ENCODE measurements at places on chromosomes 13 and 19.
A peak's percentile ranks its signal among the peaks of the same experiment; 100 is the strongest.

DNA sequence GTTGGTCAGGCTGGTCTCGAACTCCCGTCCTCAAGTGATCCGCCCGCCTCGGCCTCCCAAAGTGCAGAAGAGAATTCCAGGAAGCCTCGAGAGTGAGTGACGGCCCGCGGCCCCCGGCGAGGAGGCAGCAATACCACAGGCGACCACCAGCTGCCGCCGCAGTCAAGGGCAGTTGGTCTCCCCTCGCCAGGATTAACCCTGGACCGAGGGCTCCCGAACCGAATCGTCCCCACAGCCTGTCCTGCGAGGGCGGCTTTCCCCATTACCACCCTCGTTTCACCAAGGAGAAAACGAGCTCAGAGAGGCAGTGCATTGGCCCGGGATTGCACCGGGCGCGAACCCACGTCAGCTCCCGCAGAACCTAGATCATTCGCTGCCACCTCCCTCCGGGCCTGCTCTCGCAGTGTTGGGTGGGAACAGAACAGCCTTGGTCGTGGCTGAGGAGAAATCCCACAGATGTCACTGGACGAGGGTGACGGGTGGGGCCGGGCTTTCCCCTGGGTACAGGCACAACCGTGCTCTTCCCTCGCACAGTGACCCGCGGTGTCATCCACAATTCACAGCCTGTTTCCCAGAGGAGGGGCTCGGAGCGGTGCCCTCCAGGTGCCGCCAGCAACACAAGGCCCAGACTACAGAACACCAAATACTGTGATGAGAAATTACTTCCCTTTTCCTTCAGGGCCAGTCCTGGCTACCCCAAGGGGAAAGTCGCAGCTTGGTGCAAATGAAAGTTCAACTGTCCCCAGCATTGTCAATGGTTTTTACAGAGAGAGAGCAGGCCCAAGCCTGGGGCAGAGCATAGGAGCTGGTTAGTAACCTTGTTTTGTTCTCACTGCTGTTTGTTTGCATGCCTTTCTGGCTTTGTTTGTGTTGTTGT is 24.8 kb downstream of the C2CD4C start:
- no peak for DNase-seq

DNA sequence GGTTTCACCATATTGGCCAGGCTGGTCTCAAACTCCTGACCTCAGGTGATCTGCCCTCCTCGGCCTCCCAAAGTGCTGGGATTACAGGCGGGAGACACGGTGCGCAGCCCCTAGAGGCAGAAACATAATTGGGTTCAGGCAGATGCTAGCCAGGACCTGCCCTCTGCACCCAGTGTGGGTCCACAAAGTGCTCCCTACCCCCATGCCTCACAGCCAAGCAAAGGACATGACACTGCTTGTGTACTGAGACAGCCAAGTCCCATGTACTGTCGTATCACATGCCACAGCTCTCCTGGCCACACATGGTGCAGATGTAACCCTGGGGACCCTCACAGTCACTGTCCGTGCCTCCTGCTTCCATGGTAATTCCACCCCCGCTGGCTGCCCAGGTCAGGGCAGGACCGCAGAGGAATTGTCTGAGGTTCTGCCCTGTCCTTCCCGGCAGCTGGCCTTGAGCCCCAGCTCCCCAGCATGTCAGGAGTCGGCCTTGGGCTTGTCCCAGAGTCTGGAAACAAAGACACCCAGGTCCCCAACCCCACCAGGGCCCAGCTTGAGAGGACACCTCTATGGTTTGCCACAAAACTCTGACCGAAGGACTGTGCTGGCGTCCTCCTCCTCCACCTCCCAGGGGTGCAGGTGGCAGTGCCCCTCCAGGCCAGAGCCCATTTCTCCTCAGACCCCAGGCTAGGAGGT is 7.6 kb downstream of the PRR36 start:
- no peak for DNase-seq

- no peak for DNase-seq
Observed at GRCh38 chr19:33298146-33298911, 4.0 kb downstream of the CEBPA start.

DNA sequence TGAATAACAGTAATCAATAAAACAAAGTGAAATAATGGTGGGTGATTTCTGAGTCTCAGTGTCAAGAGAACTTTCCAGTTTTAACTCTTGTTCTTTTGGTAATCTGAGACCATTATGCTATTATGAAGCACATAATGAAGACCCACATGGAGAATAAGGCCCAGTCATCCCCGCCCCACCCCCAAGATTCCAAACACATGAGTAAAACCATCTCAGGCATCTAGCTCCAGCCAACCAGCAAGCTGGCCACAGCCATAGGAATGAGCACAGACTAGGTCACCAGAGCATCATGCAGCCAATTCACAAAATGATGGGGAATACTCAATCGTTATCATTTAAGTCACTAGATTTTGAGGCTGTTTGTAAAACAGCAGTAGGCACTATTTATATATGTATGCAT is 1769.0 kb upstream of the PCDH20 start:
- DNase-seq = no peak

GRCh38 chr19:34287662-34288140 is 33.3 kb downstream of the GARRE1 start:
- no peak for DNase-seq

- no peak for DNase-seq
Observed at GRCh38 chr13:49567491-49567890, 17.9 kb downstream of the RCBTB1 start.

DNA sequence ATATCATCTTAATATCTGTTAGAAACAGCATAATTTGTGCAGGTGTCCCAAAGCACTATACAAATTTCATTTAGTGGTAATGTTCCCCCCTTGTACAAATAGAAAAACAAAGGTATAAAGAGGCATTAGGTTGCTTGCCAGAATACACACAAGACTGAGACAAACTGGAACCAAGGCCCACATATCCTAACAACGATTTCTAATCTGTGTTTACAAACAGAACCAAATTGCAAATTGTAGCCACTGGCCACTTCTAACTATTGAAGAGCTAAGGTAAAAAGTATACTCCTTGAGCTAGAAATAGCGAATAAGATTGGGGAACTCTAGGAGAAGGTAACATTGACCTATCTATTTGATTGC is 526.1 kb downstream of the KLF12 start:
- no peak for DNase-seq

GRCh38 chr13:75217949-75218348 is 264.0 kb downstream of the TBC1D4 start:
- DNase-seq = no peak

- DNase-seq = no peak
Observed at GRCh38 chr13:44318161-44318560, 55.5 kb upstream of the SERP2 start.

- DNase-seq = no peak
Observed at GRCh38 chr13:77429320-77430142, 102.6 kb upstream of the MYCBP2 start.

GRCh38 chr13:91169321-91170050 is 178.0 kb upstream of the MIR17HG start:
- no peak for DNase-seq

GRCh38 chr13:62357887-62358645 is 942.4 kb upstream of the PCDH20 start:
- DNase-seq = no peak

DNA sequence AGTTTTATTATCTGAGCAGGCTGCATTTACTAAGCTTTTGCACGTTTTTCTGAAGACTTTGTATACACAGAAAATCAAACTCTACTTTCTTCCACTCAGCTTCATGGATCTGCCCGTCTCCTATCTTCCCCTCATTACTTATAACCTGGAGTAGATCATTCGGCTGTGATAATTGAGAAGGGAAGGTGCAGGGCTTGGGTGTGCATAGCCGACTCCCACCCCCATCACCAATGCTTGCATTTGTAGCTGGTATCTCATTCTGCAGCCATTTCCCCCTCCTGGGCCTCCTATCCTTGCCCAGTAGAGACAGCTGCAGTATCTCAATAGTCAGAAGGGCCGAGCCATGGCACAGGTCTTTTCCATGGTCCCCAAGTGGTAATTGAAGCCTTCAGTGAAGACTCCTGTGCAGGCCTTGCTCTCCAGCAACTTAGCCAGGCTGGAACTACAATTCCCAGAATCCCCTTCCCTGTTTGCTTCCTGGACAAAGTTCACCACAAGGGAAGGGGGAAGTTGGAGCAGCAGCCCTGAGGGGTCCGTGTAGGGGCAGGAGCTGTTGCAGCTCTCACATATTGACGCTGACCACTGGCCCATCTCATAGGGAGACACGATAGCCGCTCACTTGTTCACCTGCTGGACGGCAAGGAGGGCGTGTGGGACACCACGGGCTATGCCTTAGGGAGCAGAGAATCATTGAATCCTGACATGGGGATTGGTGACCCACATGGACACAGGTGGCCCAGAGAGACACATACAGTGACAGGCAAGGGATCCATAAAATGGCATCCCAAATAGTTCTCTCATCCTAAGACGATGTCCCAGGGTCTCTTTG is 2.1 kb upstream of the SIGLEC8 start:
- no peak for DNase-seq

DNA sequence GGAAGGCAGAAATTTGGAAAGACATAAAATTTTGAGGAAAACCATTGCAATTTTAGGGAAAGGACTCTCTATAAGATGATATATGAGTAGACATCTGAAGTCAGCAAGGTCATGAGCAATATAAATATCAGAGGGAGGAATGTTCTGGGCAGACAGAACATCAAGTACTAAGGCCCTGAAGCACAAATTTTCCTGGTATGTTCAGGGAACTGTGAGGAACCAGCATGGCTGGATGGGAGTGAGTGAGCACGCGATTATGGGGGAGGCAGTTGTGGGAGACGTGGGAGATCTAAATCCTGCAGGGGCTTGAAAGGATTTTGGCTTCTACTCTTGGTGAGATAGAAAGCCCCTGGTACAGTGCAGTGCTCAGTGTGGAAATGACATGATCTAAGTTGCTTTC is 112.0 kb downstream of the TBC1D4 start:
- no peak for DNase-seq

- DNase-seq = no peak
Observed at GRCh38 chr13:50989476-50989875, 79.9 kb downstream of the RNASEH2B start.

GRCh38 chr19:4764393-4764660 is 27.2 kb upstream of the FEM1A start:
- no peak for DNase-seq

DNA sequence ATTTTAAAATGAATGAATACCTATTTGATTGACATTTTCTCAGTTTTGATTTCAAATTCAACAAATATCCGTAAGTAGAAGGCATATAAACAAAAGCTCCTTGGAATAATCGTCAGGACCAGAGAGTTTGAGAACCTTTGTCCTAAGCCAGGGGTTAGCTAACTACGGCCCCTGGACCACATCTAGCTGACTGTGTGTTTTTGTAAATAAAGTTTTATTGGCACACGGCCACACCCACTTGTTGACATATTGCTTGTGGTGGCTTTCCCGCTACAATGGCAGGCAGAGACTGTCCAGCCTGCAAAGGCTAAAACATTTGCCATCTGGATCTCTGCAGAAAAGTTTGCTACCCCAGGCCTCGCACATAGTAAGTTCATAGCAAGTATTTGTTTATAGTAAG is 83.4 kb downstream of the GNG7 start:
- DNase-seq = no peak

- no peak for DNase-seq
Observed at GRCh38 chr13:43041369-43041921, 18.1 kb downstream of the DNAJC15 start.

- DNase-seq = no peak
Observed at GRCh38 chr13:66477816-66478215, 752.3 kb downstream of the PCDH9 start.

GRCh38 chr19:28405346-28405742 is 807.6 kb downstream of the UQCRFS1 start:
- DNase-seq = no peak

GRCh38 chr13:60755380-60756163 is 358.6 kb downstream of the TDRD3 start:
- no peak for DNase-seq

DNA sequence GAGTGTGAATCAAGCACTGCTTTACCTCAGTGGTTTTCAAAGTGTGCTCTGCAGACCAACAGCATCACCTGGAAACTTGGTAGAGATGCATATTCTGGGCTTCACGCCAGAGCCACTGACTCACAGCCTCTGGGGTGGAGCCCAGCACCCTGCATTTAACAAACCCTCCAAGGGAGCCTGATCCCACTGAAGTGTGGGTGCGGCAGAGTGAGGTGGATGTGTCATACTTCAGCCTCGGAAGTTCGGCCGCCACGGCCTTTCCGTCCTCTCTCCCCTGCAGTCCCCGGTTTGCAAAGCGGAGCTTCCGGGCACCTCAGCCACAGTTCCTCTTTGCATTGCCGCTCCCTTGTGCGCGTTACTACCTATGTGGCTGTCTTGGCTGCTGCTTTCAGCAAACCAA is 33.3 kb upstream of the MICU2 start:
- no peak for DNase-seq

GRCh38 chr19:17346109-17346671 is 8.8 kb downstream of the GTPBP3 start:
- peak; percentile 78 for DNase-seq

DNA sequence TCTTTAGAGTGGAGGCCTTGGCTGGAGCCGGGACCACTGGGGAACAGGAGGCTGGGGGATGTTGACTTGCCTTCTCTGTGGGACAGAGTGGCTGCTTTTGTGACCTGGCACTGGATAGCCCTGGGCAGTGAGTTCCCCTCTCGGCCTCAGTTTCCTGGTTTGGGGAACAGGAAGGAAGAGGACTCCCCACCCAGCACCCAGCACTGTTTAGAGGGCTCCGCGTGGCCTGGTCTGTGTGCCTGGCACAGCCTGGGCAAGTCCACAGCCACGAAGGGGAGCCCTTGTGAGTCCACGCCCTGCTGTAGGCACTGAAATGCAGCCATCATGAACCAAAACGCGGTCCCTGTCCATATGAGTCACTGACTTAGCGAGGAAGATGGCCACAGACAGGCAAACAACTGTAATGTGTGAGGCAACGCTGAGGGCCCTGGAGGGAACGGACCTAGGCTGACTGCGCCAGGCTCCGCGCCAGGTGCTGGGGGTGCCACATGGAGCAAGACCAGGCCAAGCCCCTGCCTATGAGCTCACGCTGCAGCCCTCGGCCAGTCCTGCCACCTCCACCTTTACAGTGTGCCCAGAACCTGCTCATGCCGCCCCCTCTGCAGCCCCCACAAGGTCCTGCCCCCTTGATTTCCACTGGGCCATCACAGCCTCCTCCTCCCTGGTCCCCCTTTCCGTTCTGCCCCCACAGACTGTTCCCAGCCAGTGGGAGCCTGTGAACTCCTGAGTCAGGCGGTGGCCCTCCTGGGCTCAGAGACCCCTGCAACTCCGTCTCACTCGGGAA is 35.5 kb downstream of the PAK4 start:
- no peak for DNase-seq

GRCh38 chr13:105410602-105411001 is 1124.9 kb downstream of the EFNB2 start:
- DNase-seq = peak; percentile 6

- no peak for DNase-seq
Observed at GRCh38 chr13:28582892-28583240, 76.1 kb upstream of the POMP start.

- DNase-seq = no peak
Observed at GRCh38 chr13:103941506-103942140, 875.4 kb upstream of the SLC10A2 start.

- DNase-seq = no peak
Observed at GRCh38 chr19:1453525-1454364, 3.8 kb downstream of the APC2 start.
